ENCODE measurements at places on chromosomes 2 and 18.

GRCh38 chr18:24459772-24460171 is 665 bp upstream of the HRH4 start:
- DNase-seq, result no peak

DNA sequence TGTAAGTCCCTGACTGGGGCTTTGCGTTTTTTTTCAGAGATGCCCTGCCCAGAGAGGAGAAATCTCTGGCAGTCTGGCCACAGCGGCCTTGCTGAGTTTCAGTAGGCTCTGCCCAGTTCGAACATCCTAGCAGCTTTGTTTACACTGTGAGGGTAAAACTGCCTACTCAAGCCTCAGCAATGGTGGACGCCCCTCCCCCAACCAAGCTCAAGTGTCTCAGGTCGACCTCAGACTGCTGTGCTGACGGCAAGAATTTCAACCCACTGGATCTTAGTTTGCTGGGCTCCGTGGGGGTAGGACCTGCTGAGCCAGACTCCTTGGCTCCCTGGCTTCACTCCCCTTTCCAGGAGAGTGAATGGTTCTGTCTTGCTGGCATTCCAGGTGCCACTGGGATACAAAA is 31.7 kb downstream of the L3MBTL4 start:
- no peak for DNase-seq

DNA sequence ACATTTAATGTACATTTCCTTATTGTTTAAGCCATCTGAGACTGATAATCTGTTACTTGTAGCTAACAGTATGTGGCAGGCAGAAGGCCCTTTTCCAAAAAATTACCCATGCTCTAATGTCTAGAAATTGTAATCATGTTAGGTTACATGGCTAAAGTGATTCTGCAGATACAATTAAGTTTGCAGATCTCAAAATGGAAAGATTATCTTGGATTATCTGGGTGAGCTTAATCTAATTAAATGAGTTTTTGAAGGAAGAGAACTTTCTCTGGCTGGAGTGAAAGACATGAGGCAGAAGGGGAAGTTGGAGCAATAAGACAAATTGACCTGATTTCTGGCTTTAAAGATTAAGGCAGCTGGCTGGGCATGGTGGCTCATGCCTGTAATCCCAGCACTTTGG is 76.3 kb downstream of the MBD2 start:
- DNase-seq, result no peak

DNA sequence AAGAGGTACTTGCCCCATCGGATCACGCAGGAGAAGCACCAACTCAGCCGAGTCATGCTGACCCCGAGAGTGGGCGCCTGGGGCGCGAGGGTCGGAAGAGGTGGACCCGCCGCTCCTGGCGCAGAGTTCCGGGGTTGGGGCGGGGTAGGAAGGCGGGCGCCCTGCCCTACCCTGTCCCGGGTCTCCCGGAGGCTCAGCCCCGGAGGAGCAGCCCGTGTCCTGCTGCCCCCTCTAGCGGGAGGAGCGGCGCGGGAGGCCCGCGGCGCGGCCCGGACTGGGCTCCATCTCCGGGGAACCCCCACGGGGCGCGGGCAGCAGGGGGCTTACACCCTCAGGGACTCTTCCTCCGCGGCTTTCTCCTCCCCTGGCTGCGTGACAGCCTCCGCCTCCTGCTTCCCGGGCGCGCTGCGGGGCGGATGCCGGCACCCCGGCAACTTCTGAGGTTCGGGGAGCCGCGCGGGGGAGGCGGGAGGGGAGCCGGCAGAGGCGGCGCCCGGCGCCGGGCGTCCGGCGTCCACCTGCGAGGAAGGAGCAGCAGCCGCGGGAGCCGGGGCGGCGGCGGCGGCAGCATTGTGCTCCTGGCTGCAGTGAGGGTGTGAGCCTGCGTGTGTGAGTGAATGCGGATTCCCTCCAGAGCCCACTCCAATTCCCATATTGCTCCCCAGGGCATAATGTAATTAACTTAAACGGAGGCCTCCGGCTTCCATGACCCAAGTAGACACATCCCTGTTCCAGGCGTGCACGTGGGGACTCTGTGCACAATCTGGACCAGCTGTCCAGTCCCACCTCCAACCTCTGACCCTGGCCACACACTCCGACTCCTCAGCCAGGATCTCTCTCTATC is 7.6 kb upstream of the TNS1 start:
- no peak for DNase-seq

DNA sequence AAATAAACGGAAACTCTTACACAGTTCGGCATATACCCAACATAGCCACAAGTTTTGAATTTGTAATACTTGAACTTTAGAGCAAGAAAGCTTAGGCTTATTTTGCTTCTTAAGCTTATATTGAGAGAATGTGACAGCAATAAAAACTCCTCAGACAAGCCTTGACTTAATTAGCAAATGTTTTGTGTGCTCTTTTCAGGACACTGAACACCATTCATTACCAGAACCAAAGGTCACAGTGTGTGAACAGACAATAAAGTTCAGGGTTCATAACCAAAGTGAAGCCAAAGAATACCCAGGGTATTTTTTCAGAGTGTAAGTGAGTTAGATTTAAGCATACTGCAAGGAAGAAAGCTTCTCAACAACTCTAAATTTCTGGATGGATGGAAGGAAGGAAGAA is 605.8 kb downstream of the METTL4 start:
- no peak for DNase-seq

DNA sequence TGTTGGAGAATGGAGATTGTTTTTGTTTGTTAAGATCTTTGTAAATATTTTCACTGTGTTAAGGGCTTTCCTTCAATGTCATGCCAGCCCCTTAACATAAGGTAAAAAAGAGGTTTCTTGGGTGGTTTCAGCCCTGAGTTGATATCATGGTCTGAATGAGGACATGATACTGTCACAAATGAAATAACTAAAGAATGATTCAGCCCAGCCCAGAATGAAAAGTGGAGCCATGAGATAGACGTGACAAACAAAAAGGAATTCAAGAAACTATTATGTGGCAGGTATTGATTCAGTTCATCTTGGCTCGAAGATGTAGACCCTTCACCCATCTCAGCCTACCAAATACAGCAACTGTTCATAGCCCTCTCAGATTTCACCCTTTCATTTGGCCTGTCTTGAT is 88.6 kb upstream of the TTN start:
- no peak for DNase-seq

- no peak for DNase-seq
Observed at GRCh38 chr2:11481789-11482472, 16.0 kb upstream of the E2F6 start.

- DNase-seq, result no peak
Observed at GRCh38 chr2:60440767-60441163, 112.7 kb downstream of the BCL11A start.

DNA sequence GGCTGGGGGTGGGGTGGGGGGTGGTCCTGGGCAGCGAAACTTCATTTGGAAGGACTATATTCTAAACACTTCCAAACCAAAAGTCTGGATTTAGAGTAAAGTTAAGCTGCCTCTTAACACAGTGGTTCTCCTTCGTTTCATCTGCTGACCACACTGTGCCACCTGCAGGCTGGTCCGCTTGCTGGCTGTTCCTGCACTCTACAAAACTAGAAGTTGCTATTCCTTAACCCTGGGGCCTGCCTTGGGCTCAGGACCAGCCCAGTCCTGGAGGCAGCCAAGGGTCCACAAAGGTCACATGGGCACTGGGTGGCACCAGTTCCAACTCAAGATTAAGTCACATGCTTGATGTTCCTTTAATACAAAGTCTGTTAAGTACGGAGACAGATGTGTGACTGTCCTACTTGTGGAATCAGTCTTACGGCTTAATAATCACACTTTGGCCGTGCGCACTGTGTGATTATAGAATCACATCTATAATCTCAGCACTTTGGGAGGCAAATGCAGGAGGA is 195.4 kb downstream of the FAM210A start:
- no peak for DNase-seq

GRCh38 chr2:174613531-174613930 is 15.9 kb upstream of the WIPF1 start:
- no peak for DNase-seq

GRCh38 chr2:17805717-17806363 is 10.4 kb upstream of the MSGN1 start:
- DNase-seq, result no peak

DNA sequence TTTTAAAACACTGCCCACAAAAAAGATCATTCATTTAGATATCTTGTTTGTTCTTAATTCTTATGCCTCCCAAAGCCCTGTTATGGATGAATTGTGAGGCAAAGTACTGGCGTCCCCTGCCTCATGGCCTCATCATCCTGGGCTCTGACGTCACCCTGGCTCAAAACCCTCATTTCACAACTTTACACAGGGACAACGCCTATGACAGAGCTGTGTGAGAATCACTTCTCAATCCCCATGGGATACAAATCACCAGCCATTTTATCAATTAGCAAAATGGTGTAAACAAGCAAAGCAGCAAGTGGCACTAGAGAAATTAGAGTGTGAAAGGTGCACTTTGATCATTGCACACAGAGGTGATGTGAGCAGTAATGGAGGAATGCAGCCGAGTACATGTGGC is 16.6 kb downstream of the FHOD3 start:
- DNase-seq, result no peak

- no peak for DNase-seq
Observed at GRCh38 chr18:56065086-56065485, 477.1 kb upstream of the TCF4 start.

GRCh38 chr2:239979243-239980023 is 45.7 kb downstream of the NDUFA10 start:
- no peak for DNase-seq

DNA sequence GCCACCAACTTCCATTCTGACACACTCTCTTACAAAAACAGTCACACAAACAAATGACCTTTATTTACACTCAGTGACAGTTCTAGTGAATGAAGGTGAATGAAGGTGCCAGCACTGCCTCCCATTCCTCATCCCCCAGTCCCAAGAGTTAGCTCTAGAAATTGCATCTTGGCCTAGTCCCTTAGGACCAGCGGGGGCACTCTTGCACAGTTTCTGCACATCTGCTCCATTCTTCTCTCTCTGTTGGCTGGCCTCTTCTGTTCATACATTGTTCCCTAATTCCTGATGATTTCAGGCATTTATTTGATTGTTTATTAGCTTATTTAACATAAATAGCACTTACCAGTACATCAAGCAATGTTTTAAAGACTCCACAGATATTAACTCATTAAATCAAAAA is 30.9 kb downstream of the GAREM1 start:
- no peak for DNase-seq

DNA sequence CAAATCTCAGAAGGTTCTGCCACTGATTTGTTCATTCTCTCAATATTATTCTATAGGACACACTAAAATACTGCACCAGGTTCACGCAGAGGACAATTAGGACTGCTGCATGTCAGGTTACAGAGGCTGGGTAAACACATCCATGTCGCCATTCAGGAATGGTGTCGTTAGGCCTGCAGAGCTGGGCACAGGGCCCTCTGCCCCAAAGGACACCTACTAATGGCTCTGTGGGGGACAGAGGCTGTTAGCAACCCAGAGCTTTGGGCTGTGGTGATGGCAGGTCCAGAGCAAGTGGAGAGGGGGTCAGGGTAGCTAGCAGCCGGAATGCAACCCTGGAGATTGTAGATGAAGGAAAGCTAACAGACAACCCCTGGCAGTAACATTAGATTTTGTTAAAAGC is 115.9 kb downstream of the TTC32 start:
- DNase-seq, result no peak

DNA sequence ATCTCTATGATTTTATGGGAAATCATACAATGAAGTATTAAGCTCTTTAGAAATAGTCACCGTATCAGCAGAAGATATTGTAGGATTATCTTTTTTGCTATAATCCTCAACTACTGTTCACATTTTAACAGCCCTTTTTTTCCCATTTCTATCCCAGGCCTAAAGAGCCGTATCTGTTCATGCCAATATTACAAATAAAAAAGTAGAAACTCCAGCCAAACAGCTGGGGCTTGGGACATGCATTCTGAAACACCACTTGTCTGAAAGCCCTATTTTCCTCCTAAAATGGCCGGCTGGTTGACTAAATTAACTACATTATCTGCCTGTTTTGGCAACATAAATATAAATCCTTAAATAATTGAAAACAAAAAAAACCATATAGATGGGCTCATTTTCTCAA is 477.8 kb downstream of the CDH2 start:
- DNase-seq, result no peak

DNA sequence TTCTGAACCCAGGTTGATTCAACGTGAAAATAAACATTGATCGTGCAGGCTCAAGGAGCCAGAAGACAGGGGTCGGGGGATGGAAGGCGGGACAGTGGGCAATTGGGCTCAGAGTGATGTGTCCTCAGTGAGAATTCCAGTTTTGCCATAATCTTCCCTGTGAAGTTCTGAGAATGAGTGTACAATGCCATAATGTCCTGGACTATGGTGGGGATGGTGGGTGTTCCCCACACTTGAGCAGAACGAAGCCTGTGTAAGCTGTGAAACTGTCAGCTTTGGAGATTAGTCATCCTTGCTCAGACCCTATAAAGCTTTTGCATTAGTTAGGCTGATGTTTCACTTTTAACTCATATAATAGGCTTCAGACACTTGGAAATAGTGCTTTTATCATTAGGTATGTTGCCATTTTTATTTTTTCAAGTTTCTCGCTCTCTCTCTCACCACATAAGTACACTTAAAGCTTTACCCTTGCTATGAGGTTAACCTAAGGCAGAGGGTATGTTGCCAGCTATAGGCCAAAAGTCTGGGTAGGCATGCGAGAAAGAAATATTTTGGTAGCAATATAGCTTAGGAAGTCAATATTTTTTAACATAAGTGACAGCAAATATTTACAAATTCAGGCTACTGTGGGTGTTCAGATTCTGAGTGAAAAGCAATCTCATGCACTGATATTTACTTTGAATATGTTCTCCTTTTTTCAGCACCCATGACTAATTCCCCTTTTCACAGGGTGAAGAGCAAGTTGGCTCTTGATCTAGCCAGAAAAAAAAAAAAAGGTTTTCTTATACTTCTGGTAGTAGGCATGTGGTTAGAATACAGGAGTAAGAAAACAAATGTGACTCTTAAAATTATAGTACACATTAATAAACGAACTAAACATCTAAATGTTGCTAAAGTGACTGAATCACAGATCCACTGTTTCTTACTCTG is 47.2 kb downstream of the CDC42EP3 start:
- no peak for DNase-seq

All from NCI-H2107 (cell line).